Aorta (tissue), 5 donors: ENCODE measurements at places on chromosomes 13 and 19. TPM values are rescaled to one million over a fixed set of nuclear protein-coding genes. Genes with fewer than 3 reads are reported as not detected.

GRCh38 chr13:76516013-76516412 is 370.2 kb downstream of the KCTD12 start:
- no peak for DNase-seq

DNA sequence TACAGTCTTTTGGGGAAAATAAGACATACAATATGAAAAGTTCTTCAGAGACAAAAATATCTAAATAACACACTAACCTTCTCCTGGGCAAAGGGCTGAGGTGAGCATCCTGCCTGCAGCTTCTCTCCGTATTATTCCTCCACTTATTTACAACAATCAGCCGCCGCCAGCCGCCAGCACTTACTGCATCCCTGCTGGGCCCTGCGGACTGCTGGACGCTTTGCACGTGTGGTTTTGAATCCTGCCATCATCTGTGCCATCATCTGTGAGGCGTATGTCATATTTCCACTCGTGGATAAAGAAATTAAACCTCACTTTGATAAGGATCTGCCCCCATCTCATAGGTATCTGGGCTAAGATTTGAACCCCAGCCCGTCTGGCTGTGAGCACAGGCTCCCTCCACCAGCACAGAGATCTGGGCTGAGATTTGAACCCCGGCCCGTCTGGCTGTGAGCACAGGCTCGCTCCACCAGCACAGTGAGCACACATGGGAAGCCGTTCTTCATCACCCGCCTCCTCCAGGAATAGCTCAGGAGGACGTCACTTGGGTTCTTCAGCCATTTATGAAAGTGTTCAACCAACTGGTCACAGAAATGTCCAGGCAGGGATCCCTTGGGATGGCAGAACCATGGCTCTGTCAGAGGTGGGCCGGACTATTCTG is 35.2 kb upstream of the TUBGCP3 start:
- no peak for DNase-seq

- DNase-seq: no peak
Measured at GRCh38 chr13:72864142-72865011, 82.4 kb downstream of the PIBF1 start.

GRCh38 chr13:49503951-49504350 is 8.2 kb downstream of the PHF11 start:
- no peak for DNase-seq

DNA sequence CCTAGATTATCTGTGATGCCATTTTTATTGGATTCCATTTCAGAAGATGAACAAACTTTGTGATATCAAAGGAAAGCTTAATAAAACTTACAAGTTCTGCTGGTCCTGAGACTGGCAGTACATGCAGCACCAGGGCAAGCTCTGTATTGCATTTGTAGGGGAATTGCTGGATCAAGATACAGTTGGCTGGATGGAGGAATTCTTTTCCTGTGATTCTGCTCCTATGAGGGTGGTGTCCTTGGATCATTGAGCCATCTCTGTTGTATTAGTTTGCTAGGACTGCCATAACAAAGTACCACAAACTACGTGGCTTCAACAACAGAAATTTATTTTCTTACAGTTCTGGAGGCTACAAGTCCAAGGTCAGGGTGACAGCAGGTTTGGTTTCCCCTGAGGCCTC is 33.9 kb upstream of the CSNK1A1L start:
- DNase-seq: no peak

GRCh38 chr13:109599901-109600657 is 186.3 kb downstream of the IRS2 start:
- DNase-seq: no peak

- DNase-seq: no peak
Measured at GRCh38 chr19:42032431-42032830, 37.6 kb downstream of the GRIK5 start.

DNA sequence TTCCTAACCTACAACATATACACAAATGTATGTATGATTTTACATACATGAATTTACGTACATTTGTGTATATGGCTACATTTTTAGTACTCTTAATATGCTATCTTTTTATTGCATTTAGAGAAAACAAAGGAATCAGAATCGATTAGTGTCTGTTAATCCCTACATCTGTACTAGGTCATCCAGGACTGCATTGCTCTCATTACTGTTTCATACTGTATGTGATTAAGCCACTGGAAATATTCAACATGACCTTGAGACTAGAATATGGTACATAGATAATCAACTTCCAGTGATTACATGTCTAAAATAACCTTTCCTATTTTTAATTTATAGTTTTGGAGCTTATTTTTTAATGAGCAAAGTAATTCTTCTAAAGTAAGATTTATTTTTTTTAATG is 5.3 kb upstream of the MAB21L1 start:
- no peak for DNase-seq

DNA sequence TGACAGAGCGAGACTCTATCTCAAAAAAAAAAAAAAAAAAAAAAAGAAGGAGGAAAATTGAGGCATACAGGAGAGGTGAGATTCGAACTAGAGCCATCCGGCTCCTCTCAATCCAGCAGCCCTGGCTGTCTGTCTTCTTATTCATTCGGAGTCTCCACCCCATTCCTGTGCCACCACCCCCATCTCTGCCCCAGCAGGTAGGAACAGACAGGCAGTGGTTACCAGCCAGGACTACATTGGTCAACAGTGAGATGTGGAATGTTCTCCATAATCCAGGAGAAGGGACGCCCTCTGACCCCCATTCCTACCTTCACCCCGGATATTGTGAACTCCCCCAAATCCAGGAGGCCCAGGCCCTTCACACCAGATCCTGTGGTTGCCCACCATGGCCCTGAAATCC is 6.6 kb upstream of the S1PR2 start:
- no peak for DNase-seq

- DNase-seq: no peak
Measured at GRCh38 chr13:26112843-26113242, 61.0 kb upstream of the SHISA2 start.

DNA sequence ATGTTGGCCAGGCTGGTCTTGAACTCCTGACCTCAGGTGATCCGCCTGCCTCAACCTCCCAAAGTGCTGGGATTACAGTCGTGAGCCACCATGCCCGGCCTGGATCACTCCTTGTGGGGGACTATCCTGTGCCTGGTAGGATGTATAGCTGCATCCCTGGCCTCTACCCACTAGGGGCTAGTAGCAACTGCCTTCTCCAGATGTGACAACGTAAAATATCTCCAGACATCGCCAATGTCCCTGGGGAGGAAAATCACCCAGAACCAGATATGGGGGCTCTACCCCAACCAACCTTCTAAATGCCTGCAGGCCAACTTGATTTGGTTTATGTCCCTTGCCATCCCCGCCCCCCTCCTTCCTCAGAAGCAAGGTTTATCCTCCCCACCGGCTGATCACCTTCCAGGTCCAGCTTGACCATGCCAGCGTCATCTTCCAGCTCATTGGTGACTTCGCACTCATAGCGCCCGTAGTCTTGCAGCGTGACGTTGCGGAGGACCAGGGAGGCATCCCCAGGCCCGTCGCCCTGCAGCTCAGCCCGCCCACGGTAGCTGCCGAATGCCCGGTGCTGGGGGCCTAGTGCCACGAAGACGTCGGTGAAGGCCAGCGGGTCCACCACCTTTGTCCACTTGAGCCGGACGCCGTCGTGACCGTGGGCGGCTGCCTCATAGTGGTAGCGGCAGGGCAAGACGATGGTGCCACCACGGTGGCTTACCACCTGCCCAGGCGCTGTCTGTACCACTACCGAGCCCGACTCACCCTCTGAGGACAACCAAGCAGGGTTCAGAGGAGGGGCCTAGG is 12.5 kb downstream of the TM6SF2 start:
- no peak for DNase-seq

ATP1A3 gene
- not detected for total RNA-seq

CYP2B6 gene
- not detected for total RNA-seq

C2CD4C gene
- total RNA-seq: 1.1 TPM

PLPP2 gene
- total RNA-seq: 4.2 TPM

GRCh38 chr13:40662866-40663265 is 3.6 kb downstream of the FOXO1 start:
- no peak for DNase-seq

GRCh38 chr19:20453425-20453935 is 112.1 kb downstream of the ZNF737 start:
- no peak for DNase-seq

GRCh38 chr13:32124743-32125142 is 93.2 kb downstream of the FRY start:
- DNase-seq: no peak

DNA sequence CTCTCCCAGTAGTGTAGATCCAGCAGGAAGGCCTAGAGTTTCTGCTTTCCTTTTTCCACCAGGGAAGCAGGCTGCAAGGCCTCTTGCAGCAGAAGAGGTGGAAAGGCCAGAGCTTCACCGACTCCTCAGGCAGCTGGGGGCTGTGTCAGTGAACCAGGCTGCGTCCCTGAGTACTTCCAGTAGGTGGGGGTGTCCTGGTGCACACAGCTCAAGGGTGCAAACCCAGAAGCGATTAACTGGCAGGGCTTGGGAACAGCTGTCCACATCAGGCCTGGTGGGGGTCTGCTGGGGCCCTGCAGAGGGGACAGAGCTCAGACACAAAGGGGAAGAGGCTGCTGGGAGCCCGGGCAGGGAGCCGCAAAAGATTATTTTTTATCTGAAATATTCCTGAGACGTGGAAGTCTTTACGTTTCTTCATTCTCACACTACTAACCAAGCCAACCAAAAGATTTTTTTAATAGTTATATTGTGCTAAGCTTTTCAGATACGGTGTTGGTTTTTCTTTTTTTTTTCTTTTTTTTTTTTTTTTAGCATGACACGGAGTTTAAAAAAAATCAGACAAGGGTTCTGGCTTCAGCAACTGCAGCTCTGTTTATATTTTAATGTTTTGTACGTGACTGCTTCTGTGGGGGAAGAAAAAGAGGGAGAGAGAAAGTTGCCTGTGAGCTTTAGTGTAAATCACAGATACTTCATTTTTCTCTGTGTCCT is 11.0 kb downstream of the TSHZ3 start:
- peak; percentile 73 for DNase-seq

DNA sequence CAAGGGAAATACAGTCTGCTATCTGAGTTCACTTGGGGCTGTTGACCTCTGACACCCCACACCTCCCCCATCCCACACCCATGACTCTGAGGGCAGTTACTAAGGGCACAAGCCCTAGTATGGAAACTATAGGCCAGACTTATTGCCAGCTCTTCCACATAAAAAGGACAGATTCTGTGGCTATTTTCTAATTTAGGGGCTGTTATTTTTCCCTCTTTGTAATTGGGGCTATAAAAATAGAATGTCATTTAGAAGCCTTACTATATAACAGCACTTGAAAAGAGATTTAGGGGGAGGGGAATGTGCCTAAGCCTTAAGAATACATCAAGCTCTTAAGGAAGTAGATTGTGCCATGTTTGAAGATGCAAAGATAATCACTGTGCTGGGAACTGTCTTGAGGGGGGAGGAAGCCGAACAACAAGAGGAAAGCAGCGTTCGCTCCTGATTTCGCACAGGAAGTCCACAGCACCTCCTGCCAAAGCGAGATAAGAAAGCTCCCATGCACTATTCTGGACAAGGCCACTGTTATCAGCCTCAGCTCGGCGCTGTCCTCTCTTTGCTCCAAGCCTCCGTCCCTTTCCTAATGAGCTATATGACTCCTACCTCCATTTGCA is 86.6 kb downstream of the FLT1 start:
- no peak for DNase-seq

ZNF264 gene
- 48.8 TPM for total RNA-seq

DNA sequence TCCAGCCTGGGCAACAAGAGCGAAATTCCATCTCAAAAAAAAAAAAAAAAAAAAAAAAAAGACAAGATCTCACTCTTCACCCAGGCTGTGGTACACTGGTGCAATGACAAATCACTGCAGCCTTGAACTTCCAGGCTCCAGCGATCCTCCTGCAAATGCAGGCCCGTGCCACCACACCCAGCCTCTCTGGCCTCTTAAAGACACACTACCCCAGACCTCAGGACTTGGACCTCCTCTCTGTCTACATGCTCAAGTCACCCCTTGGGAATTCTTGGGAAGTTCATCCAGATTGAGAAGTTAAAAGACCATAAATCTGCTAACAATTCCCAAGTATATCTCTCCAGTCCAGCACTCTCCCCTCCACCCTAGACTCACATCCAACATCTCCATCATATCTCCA is 10.6 kb upstream of the HIPK4 start:
- DNase-seq: no peak

- DNase-seq: no peak
Measured at GRCh38 chr19:35911790-35912189, 3.7 kb upstream of the TYROBP start.

KLK2 gene
- not detected for total RNA-seq

DNA sequence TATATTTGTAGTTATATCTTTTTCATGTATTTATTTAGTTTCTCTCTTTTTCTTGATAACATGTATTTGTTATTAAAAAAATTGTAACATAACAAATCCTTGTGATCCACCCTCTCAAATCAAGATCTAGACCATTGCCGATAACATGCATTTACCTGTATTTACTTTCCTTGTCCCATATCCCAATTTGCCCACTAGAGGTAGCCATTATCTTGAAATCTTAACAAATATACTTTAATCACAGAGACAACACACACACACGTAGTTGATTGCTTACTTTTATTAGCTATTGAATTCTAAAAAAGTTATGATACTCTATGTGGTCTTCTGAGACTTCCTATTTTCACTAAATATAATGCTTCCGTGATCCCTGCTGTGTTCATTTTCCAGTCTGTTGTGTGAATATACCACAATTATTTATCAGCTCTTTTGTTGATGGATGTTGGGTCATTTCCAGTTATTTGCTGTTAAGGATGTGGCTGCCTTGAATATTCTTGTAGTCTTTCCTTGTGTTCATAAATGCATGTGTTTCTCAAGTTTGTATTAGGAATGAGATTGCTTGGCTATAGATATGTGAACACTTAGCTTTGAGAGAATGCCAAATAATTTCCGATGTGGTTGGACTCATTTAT is 31.3 kb upstream of the ZMYM2 start:
- DNase-seq: no peak

- DNase-seq: no peak
Measured at GRCh38 chr13:57858376-57858775, 226.8 kb downstream of the PCDH17 start.

GRCh38 chr19:2053601-2054389 is 2.8 kb upstream of the MKNK2 start:
- peak; percentile 77 for DNase-seq

DNA sequence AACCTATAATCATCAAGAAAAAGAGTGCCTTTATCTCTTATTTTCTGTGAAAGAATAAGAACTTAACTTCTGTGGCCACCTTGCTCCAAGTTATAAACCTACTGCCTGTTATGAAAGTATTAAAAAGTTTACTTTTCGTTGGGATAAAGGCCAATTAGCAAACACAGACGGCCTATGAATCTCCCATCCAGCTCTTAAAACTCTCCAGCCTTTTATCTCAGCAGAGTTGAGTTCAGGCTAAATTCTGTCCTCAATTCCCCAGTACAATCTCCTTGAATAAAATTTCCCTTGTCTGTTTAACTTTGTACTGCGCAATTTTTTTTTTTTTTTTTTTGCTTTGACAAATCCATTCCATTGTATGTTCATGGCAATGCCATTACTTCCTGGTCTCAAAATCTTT is 1058.4 kb downstream of the SLITRK5 start:
- no peak for DNase-seq

DNA sequence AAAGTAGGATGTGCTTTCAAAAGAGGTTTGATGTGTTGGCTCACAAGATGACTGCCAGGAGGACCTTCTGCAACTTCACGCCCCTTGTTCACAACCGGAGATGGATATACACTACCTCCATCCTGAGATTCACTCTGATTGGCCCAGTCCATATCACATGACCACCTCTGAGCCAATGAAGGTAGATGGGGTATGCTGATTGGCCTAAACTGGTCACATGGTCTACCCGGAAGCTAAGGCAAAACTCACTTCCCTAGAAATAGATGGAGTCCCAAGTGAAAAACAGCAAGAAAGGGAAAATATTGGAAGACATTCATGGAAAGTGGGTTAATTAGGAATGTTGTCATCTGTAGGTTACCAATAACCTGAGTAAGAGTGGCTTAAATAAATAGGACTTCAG is 119.7 kb upstream of the MRI1 start:
- DNase-seq: no peak

FREM2 gene
- total RNA-seq: 0.16 TPM
